ENCODE measurements at places on chromosomes 1 and 21.

- no peak for DNase-seq
These were observed 5.0 kb downstream of the AGT start for GRCh38 chr1:230708631-230709580.

DNA sequence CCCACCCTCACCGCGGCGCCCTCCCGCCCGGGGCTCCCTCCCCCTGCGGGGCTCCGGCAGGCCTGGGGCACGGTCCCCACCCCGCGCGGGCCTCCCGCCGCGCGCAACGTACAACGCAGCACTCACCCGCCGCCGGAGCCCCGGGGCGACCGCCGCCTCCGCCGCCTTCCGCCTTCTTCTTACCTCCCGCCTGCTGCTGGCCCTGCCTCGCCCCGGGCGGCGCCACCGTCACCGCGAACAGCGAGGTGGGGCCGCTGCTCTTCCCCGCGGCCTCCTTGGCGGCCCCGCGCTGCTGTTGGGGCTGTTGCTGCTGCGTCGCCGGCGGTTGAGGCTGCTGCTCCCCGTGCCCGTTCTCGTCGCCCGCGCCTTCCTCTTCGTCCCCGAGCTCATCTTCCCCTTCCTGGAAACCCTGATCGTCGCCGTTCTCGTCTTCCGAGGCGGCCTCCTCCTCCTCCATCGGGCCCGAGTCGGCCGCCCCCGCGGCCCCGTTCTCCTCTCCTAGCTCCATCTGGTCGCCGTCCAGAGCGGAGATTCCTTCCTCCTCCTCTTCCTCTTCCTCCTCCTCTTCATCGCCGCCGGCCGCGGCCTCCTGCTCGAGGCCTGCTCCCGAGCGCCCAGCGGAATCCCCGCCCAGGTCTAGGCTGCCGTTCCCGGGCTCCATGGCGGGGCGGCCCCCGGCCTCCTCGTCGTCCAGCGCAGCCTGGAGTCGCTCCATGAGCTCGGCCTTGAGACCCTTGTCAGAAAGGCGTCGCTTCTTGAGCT lies 671 bp downstream of the HNRNPU start:
- DNase-seq = no peak

GRCh38 chr1:53631622-53632310 lies 107.2 kb downstream of the GLIS1 start:
- DNase-seq = no peak

GRCh38 chr21:22346576-22346975 lies 1348.4 kb downstream of the NCAM2 start:
- DNase-seq = no peak

DNA sequence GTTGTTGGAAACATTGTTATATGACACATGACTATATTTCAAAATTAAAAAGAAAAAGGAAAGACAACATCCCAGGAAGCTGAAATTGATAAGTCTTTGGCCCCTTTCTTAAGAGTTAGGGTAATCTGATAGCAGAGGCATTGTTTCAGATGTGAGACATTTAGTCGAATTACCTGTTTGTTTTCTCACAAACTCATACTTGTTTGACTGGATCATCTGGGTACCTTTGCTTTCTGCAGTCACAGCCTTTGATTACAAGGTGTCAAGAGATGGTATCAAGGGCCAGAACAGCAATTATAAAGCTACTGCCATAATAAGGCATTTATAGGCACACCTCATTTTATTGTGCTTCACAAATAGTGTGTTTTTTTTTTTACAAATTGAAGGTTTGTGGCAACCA lies 136.3 kb downstream of the DUSP10 start:
- no peak for DNase-seq

GRCh38 chr1:31639543-31639942 lies 5.1 kb downstream of the PEF1 start:
- no peak for DNase-seq

GRCh38 chr1:107442551-107442950 lies 301.7 kb downstream of the NTNG1 start:
- no peak for DNase-seq

DNA sequence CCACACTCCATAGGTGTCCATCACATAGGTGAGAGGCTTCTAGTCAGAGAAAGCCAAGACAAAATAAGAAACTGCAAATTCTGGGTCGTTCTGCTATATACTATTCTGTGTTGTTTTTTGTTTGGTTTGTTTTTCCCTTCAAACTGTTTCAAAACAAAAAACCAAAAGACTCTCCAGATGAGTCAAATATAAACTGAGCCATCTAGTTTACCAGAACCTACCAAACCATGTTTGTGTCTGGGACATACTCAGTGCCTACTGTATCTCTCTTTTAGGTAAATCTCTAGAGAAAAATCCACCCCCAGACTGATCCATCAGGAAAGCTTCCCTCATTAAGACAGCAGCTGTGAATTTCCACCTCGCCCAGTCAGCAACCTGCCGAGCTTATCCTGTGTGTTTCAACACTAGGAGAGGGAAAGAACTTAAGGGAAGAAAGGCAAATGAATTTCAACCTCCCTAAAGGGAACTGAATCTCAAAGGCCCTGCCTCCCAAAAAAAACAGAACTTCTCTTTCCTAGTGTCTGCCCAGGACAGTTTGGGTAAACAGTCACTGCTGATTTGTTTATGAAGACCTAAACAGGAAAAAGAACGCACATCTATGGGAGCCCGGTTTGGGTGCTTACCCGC lies 17.2 kb downstream of the PPT1 start:
- DNase-seq = no peak

DNA sequence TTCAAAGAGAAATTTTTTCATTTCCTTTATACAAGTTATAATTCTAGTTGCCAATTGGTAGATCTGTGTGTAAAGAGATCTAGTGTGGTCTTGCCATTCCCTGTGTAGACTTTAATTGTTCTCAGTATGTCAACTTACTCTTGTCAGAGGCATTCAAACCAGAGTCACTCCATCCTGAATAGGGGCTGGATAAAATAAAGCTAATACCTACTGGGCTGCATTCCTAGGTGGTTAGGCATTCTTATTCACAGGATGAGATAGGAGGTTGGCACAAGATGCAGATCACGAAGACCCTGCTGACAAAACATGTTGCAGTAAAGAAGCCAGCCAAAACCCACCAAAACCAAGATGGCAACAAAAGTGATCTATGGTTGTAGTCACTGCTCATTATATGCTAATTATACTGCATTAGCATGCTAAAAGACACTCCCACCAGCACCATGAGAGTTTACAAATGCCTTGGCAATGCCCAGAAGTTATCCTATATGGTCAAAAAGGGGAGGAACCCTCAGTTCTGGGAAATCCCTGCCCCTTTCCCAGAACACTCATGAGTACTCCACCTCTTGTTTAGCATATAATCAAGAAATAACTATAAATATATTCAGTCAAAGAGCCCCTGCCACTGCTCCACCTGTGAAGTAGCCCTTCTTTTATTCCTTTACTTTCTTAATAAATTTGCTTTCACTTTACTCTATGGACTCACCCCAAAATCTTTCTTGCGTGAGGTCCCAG lies 74.0 kb upstream of the ADAMTS5 start:
- DNase-seq = no peak

DNA sequence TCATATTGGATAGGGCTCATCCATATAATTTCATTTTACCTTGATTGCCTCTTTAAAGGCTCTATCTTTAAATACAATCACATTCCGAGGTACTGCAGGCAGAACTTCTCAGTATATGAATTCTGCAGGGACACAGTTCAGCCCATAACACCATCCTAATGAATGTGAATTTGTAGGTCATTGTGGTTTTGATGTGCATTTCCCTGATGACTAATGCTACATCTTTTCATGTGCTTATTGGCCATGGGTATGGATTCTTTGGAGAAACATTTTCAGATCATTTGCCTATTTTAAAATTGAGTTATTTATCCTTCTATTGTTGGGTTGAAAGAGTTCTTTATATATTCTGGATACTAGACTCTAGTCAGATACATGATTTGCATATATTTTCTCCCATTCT lies 9.6 kb upstream of the RPS6KC1 start:
- DNase-seq = no peak

DNA sequence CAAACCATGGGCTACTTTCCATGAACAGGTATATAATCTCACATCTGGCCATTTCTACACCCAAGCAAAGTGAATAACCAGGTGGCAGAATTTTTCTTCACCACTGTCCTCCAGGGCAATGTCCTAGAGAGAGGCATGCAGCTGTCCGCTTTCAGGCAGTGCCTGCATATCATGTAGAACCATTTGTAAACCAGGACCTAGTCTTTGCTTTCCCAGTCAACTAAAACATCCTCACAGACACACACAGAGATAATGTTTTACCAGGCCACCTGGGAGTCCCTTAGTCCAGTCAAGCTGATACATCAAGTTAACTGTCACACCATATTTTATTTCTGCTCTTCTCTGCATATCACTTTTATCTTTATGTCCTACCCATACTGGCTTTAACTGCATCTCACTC lies 26.2 kb downstream of the TNFSF18 start:
- DNase-seq = no peak

DNA sequence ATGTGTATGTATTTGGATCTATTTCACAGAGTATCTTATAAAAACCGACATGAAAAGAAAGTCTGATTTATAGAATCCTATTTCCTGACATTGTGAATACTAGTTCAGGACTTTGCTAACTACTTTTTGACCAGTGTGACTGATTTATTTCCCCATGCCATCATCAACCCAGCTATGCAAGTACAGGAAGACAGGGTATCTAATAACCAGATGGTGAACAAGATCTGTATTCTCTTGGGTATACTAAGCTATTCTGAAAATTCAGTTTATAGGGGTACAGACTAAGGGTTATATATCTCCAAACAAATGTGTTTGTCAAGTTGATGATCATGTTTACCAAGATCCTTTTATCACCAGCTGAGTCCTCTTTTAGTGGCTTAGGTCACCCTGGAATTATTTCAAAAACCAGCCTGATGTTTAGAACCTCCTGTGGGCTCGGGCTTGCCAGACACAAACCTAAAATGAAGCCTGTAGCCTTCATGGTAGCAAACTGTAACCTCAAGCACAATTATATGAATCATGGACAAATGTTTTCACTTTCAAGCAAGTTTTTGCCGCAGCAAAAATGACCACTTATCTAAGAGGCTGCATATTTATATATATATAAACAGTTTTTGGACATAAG lies 185.1 kb downstream of the FGGY start:
- DNase-seq = no peak

- DNase-seq = no peak
These were observed 5.3 kb downstream of the KTI12 start for GRCh38 chr1:52028328-52028727.

GRCh38 chr1:157151073-157151472 lies 12.9 kb upstream of the ETV3 start:
- no peak for DNase-seq

DNA sequence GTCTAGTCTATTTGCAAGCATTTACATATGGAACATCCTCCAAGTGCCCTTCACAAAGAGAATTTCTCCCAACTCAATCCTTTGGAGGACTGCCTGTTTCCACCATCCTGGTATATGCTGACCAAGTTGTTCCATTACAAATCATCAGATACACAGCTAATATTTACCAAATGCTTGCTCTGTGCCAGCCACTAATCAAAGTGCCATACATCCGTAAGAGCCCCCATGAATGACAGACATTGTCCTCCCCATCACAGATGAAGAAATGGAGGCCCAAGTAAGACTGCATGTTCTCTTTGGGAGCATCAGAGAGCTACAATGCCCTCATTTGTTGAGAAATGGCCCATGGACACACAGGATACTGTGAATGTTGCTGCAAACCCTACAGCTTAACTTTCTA lies 130.0 kb upstream of the BACE2 start:
- no peak for DNase-seq

DNA sequence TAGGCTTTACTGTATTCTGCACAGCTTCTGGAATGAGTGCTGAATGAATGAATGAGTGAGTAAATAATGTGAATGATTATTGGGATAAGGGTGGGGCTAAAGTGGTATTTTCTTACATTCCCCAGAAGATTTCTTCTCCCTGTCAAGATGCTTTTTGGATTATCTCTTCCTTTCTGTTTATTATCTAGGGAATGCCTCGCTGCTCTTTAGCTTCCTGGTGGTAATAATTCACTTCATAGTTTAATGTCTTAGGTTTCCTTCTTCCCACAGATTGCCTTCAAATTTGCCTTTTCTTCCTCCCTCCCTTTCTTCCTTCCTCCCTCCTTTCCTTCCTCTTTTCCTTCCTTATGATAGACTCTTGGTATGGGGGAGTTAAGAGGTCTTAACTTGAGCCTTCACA lies 24.0 kb downstream of the DDR2 start:
- no peak for DNase-seq

- no peak for DNase-seq
These were observed 40.3 kb downstream of the CD247 start for GRCh38 chr1:167477986-167478385.

GRCh38 chr21:41439248-41439647 lies 13.2 kb downstream of the MX1 start:
- no peak for DNase-seq

- DNase-seq = no peak
These were observed 576.0 kb downstream of the PTBP2 start for GRCh38 chr1:97297611-97298010.

DNA sequence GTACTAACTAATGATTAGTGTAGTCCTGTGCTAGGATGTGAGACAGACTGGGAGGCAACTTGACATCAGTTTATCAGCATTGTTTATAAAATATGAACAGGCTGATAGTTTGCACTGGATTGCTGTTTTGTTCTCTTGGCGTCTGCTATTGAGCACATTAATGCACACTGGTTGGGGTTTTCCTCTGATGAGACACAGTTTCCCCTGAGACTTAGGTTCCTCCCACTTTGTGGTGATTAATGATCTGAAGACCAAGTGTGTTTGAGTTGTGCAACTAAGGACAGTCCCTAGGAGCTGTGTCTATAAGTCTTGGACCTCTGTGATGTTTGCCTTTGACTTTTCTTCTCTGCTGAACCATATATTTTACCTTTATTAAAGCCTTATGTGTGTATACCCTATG lies 1015.4 kb downstream of the AMY1C start:
- DNase-seq = no peak

GRCh38 chr1:59261537-59261936 lies 35.4 kb upstream of the FGGY start:
- no peak for DNase-seq

- DNase-seq = no peak
These were observed 14.9 kb downstream of the ETS2 start for GRCh38 chr21:38820471-38821239.
